Posterior vena cava (tissue), 2 donors: ENCODE measurements at places on chromosomes 2 and 18. TPM values are rescaled to one million over a fixed set of nuclear protein-coding genes. Genes with fewer than 3 reads are reported as not detected.

The CAPN14 gene
- 0.14 TPM for total RNA-seq

GRCh38 chr2:111523009-111523408, 361.0 kb downstream of the ANAPC1 start:
- DNase-seq = no peak

- no peak for DNase-seq
These were observed 65.7 kb upstream of the FOSL2 start for GRCh38 chr2:28326881-28327505.

GRCh38 chr2:36376319-36376765, 20.8 kb downstream of the CRIM1 start:
- DNase-seq = no peak

DNA sequence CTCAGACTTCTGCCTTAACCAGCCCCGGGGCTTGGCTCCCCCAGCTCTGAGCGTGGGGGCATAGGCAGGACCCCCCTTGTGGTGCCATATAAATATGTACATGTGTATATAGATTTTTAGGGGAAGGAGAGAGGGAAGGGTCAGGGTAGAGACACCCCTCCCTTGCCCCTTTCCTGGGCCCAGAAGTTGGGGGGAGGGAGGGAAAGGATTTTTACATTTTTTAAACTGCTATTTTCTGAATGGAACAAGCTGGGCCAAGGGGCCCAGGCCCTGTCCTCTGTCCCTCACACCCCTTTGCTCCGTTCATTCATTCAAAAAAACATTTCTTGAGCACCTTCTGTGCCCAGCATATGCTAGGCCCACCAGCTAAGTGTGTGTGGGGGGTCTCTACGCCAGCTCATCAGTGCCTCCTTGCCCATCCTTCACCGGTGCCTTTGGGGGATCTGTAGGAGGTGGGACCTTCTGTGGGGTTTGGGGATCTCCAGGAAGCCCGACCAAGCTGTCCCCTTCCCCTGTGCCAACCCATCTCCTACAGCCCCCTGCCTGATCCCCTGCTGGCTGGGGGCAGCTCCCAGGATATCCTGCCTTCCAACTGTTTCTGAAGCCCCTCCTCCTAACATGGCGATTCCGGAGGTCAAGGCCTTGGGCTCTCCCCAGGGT, 5.5 kb downstream of the CTDSP1 start:
- no peak for DNase-seq
